ENCODE measurements at places on chromosomes 3 and 15.
A peak's percentile ranks its signal among the peaks of the same experiment; 100 is the strongest.

GRCh38 chr15:98401029-98401428 is 247.3 kb upstream of the IGF1R start:
- no peak for DNase-seq

DNA sequence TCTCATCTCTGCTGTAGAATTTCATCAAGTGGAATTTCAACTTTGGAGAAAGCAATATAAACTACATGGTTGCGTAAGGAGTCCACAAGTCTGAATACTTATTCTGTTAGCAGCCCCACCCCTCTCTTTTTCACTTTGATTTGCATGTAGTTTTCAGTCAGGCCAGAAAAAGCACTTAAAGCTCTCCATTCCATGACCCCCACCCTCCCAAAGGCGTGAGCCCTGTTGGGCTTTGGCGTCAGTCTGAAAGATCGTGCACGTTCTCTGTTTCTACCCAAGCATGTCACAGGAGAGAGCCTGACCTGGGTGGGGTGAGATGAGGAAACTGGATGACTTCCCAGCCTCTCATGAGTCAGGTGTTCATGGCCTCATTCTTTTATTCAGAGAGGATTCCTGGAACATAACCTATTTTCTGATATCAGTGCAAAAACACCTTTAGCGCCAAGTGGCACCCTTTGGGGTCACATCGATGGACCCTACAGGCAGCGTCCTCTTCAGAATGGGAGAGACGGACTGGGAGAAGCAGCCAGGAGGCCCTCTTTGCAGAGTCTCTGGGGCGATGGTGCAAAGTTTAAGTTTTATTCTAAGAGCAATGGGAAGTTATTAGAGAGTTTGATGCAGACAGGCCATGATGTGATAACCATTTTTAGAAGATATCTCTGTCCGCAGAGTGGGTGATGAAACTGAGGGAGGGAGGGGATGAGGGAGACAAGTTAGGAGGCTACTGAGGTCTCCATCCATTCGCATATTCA is 55.8 kb downstream of the LSM3 start:
- no peak for DNase-seq

DNA sequence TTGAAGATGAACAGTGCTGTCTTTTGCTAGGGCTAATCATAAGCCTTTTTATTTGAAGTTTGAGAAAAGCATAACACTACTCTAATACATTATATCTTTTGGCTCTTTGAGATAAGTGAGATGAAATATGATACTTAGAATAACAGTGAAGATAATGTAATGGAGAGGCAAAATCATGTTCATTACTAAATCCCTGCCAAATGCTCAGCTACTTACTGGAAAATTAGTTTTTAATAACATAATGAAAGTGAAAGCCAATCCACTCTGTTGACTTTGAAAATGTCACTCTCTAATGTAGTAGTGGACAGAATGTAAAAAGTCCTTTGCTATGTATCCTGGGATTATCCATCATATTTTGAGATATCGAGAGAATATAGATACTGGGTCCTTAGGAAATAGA is 35.9 kb upstream of the MYH15 start:
- peak; percentile 25 for DNase-seq

DNA sequence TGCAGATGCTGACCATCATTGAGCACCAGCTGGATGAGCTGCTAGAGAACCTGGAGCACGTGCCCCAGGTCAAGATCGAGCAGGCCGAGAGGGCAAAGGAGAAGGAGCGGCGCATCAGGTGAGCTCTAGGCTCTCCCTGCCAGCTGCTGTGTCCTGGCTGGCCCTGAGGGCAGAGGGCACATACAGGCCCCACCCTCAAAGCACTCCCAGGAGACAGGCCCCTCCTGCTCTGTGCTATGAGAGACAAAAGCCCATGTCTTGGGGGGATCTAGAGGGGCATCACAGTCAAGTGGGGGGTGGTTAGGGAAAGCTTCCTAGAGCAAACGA is 39.5 kb downstream of the CFAP100 start:
- DNase-seq: no peak

- no peak for DNase-seq
These were observed 8.0 kb downstream of the FYCO1 start for GRCh38 chr3:45987368-45988291.

DNA sequence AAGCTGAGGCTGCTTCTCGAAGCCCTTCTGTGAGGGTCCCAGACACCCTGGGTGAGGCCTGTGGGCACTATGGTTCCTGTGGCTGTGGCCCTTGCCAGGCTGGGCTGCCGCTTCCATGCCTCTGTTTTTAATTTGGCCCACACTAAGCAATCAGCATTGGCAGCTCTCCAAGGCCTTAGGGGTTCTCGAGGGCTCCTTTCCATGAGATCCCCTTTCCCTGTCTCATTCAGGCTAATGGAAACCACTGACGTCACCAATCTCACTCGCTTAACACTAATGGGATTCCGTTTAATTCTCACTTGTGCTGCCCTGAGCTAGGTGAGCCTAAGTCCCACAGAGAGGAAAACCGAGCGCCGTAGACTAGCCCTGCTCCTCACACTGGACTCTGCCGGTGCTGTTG is 60.2 kb upstream of the RAB6B start:
- peak; percentile 92 for DNase-seq

- peak; percentile 31 for DNase-seq
These were observed 6.1 kb upstream of the EIF2B5 start for GRCh38 chr3:184129012-184129411.

DNA sequence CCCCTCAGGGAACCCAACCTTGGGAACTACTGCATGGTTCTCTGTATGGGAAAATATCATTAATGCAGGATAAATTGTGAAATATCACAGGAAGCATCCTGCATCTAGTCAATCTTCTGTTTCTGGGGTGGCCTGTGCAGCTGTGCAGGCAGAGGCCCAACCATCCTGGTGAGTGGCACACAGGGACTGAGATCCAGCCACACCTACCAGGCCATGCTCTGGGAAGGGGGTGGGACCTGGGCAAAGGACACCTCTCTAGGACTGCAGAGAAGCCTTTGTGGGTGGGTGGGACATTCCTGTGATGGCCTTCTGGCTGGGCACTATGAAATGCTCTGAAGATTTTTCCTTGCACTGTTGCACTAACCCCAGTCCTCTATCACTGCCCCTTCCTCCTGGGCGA is 26.8 kb downstream of the CCRL2 start:
- DNase-seq: no peak

DNA sequence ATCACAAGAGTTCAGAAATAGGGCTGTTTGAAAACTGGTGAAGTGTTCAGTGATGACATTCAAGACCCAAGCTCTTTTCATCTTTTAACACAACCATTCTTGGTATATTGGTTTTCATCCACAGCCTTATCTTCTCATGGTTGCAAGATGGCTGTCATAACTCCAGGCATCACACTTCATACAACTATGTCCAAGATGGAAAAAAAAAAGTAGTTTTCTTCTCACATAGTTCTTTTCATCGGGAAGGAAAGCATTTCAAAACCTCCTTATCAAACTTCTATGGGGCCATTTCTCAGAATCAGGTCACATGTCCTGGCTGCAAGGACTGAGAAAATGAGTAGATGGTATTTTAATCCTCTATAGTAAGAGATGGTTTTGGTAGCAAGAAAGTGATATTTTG is 21.1 kb upstream of the MFSD1 start:
- no peak for DNase-seq

DNA sequence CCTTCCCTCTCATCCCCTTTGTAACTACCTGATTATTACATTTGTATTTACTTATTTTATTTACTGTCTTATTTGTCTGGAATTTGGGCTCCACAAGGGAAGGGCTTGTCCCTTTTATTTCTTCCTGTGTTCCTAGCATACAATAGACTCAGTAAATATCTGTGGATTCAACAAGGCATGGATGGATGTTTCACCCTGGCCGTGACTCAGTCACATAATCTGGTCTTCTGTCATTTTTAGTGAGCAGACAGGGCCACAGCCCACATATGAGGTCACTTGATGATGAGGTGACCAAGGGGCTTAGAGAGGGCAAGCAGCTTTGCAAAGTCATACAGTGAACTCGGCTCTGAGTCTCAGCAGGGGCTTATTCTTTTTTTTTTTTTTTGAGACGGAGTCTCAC is 7.8 kb upstream of the DAG1 start:
- no peak for DNase-seq

DNA sequence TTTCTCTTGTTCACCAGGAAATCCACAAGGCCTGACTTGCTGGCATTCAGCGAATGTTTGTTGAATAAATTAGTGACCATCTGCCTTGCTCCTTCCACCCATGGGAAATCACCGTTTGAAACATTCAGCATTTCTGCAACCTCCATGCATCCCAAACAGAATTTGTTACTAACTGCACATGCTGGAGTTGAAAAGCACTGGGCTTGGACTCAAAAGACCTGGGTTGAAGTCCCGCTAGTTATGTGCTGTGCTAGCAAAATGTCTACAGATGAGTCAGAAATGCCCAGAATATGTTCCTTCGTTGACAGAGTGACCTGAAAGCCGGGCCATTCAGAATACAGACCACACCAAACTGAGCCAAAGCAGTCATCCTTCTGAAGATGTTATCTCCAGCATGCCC is 144.6 kb downstream of the ALDH1A2 start:
- DNase-seq: no peak

DNA sequence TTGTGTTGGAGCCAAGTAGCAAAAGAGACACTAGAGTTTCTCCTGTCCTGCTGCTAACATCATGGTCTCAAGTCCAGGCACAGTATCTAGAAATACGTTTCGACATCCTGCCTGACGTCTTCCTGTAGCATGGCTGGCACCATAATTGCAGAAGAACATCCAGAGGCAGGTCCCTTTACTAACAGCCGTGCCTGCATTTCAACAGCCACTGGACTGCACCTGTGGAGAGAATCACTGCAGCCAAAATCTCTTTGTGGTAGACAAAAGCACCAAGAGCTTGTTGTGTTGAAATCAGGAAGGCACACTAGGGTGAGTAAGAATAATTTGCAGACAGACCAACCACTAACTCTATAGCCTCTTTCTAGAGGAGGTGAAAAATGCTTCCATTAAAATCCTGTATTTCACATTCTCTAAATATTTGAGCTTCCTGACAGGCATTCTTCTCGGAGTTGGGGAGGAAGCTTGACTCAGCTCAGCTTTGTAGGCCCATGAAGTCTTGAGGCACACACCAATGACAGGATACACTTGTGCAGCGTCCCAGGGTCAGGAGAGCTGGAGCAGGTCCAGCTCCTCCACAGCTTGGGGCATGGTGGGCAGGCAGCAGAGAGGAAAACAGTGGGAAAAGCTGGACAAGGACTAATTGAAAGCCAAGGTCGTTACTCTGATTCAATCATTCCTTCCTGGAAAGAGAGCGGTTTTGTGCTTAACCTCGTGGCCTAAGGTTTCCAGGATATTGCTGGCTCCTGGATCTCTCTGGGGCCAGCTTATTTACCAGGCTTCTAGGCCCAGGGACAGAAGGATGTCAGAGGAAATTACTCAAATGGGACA is 244.9 kb downstream of the FAM43A start:
- no peak for DNase-seq

DNA sequence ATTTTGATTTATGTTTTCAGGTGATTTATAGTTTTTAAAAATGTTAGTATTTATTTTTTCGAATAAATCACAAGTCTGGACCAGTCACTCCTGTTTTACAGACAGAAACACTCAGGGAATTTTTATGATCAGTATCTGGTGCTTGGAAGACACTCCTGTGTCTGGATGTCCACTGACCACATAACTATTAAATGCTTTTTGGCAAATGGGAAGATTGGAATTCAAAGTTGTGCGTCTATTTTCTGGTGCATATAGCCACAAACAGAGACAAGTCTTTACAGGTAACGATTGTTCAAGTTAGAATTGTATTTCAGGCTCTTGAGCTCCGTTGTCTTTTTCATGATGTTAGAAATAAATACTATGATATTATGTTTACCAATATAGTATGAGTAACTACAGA is 12.2 kb downstream of the CP start:
- DNase-seq: no peak

DNA sequence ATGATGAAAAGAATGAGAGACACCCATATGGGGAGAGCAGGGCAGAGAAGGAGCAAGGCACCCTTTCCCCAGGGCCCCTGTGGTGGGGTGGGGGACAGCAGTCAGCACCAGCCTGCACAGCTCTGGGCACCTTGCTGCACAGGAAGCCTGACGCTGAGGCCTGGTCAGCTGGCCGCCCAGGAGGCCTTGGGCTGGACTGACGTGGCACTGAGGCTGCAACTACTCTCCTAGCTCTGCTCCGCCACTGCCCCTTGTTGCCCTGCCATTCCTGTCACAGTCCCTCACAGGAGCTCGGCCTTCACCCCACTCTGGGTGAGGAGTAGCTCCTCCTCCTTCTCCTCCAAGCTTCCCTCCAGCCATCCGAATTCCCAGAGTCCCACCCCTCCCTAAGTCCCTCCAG is 99.7 kb downstream of the CPN2 start:
- DNase-seq: no peak

DNA sequence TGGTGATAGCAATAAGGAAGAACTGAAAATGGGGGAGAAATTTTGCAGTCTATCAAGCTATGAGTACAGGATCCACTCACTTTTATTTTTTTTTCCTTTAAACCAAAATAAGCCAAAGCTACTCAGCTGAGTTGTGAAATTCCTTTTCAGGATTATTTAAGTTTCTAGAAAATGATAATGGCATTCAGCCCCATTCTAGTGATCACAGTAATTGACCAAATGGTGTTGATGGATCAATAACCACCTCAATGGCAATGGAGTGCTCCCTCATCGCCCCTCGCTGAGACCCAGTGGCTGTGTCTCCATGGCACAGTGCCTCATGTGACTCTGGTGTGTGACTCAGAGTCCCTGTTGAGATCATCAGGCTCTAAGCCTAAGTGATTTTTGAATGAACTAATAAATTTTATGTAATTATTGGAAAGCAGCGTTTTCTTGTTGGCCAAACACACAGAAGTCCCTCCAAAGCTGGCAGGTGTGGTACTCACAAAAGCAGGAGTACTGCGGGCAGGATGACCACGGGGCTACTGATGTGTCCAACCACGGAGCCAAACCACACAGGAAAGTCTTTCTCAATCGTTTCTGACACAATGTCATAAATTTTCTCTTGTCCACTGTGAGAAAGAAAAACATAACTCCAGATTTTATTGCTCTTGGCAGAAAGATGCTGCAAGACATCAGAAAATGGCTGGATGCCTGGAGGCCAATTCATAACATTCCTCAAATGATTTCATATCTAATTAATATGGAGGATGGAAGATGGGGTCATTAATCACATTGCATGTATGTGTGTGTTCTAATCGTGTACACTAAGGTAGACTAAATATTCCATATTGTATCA is 14.4 kb upstream of the STARD5 start:
- no peak for DNase-seq

GRCh38 chr15:60721257-60721626 is 242.3 kb upstream of the ICE2 start:
- DNase-seq: no peak

DNA sequence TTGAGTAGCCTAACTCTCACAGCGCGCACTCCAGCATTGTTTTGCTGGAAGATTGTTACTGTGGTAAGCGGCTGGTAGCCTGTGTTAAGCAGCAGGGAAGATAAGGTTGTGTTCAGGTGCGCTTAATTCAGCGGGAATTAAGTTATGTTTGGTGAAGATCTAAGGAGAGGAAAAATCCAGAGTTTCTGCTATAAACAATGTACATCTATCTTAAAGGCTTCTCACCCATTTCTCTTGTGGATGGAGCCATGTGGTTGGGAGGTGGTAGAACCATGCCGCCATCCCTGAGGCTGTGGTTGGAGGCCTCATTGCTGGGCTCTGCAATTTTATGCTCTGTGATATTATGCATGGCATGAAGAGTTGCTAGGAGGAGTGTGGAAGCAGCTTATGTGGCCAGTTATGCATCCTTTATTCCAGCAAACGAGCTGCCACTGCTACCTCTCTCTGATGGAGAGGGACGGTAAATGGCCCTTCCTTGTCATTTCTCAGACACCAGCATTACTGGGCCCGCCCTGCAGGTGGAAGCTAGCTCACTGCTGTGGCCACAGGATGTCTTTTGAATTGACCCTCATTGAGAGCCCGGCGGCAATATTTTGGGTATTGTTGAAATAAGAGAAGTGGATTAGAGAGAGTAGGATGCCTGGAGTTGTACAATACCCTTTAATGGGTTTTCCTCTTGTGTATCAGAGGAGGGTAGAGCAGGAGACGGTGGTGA is 1.3 kb downstream of the MINAR1 start:
- DNase-seq: no peak

Measured in NCI-H1105 (cell line).